ENCODE measurements at places on chromosomes 2 and 18. TPM values are rescaled to one million over a fixed set of nuclear protein-coding genes. Genes with fewer than 3 reads are reported as not detected.

The RAB27B gene
- 0.80 TPM for total RNA-seq

The CLEC4F gene
- 0.09 TPM for total RNA-seq

The CFAP65 gene
- not detected for total RNA-seq

The OSR1 gene
- total RNA-seq, result 11.6 TPM

The CEP68 gene
- 23.2 TPM for total RNA-seq

The ANKAR gene
- total RNA-seq, result 16.3 TPM

The DUSP2 gene
- total RNA-seq, result 5.7 TPM

The HOXD3 gene
- total RNA-seq, result 3.1 TPM

The DYNC1I2 gene
- 77.5 TPM for total RNA-seq

The SNRNP27 gene
- 62.6 TPM for total RNA-seq

The RND3 gene
- total RNA-seq, result 51.2 TPM

The COL6A3 gene
- 370 TPM for total RNA-seq

The POMC gene
- total RNA-seq, result 3.5 TPM

The TMEM198 gene
- 1.2 TPM for total RNA-seq

The LIMS3 gene
- total RNA-seq, result 2.1 TPM

Measured in muscle of leg (tissue), 16 donors.